ENCODE measurements at places on chromosomes 16 and 17.

- no peak for DNase-seq
These were observed 77.2 kb downstream of the TOX3 start for GRCh38 chr16:52469775-52470174.

- DNase-seq: no peak
These were observed 22.4 kb upstream of the CA4 start for GRCh38 chr17:60127068-60128064.

DNA sequence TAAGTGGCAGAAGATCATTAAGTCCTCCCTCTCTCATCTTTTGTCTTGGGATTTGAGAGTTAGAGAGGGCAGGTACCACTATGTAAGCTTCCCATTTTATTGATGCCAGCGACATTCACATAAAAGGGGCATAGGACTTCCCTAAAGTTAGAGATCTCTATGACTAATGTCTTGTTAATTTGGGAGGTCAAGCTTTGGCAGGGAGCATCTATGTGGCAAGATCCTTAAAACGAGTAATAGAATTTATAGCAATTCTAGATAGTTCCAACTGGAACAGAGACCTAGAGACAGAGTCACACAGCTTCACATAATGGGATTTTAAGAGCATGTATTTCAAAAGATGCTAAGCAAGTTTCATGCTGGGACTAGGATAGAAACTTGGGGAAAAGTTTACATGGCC lies 308.0 kb downstream of the MAP2K6 start:
- DNase-seq: no peak

- DNase-seq: no peak
These were observed 14.6 kb downstream of the FANCA start for GRCh38 chr16:89801800-89802199.

DNA sequence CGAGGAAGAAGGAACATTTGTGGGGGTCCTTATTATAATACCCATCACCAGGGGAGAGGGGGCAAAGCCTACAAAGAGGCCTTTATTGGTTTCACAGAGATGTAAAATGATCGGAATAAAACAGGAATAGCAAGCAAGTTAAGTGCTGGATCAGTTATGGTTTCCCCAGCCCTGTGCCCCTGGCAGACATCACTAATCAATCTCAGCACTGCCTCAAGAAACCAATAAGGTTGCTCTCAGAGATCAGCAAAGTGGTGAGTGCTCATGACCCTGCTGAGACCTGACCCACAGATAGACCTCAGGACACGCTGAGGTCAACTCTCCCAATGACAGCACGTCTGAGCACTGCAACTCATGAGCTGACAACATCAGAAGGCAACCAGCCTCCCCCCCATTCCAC lies 66.3 kb downstream of the ZNF423 start:
- DNase-seq: no peak

DNA sequence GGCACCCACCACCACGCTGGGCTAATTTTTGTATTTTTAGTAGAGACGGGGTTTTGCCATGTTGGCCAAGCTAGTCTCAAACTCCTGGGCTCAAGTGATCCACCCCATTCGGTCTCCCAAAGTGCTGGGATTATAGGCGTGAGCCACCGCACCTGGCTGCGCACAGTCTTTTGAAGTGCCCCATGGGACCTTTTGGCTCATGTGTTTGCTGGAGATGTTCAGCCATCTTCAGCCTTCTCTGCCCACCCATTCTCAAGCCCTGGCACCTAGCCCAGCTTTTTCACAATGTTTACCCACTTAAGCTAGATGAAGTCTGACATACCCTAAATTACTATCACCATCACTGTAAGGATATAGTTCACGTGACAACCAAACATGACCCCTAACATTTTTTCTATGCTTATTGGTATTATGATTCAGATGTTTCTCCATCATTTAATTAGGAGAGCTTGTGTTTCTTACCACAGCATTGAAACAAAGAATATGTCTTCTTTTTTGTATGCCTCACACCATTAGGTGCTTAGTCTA lies 32.3 kb downstream of the PECAM1 start:
- DNase-seq: no peak

DNA sequence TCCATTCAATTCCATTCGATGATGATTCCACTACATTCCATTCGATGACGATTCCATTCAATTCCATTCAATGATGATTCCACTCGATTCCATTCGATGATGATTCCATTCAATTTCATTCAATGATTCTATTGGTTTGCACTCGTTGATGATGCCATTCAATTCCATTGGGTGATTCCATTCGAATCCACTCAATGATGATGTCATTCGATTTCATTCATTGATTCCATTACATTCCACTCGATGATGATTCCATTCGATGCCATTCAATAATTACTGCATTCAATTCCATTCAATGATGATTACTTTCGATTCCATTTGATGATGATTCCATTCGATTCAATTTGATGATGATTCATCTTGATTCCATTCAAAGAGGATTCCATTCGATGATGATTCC lies 1299.4 kb downstream of the TP53TG3F start:
- no peak for DNase-seq

DNA sequence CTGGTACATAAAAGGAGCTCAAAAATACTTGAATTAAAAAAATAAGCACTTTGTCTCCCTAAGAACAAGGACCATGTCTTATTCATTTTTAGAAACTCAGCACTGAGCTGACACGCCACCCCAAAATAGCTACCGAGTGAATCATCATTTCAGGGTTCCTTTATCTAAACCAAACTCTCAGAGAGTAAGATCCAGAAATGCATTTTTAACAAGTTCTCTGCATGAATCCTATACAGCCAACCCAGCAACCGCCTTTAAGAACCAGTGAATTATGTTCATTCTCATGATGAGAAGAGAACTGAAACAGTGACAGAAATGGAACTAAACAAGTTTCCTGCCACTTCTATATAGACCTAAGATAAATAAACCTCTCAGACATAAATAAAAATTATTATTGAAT lies 8.7 kb downstream of the C16orf87 start:
- no peak for DNase-seq

DNA sequence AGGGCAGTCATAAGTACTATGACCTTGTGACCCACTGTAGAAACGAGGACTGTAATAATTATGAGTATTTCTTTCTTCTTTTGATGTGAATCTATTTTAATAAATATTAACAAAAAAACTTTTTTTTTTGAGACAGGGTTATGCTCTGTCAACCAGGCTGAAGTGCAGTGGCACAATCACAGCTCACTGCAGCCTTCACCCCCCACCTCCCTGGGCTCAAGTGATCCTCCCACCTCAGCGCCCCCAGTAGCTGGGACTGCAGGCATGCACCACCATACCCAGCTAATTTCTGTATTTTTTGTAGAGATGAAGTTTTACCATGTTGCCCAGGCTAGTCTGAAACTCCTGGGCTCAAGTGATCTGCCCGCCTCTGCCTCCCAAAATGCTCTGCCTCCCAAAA lies 32.6 kb downstream of the SCPEP1 start:
- DNase-seq: no peak

- peak; percentile 11 for DNase-seq
These were observed 22.1 kb downstream of the CRISPLD2 start for GRCh38 chr16:84841787-84842300.

- no peak for DNase-seq
These were observed 31.8 kb downstream of the CD300LF start for GRCh38 chr17:74680941-74681340.

DNA sequence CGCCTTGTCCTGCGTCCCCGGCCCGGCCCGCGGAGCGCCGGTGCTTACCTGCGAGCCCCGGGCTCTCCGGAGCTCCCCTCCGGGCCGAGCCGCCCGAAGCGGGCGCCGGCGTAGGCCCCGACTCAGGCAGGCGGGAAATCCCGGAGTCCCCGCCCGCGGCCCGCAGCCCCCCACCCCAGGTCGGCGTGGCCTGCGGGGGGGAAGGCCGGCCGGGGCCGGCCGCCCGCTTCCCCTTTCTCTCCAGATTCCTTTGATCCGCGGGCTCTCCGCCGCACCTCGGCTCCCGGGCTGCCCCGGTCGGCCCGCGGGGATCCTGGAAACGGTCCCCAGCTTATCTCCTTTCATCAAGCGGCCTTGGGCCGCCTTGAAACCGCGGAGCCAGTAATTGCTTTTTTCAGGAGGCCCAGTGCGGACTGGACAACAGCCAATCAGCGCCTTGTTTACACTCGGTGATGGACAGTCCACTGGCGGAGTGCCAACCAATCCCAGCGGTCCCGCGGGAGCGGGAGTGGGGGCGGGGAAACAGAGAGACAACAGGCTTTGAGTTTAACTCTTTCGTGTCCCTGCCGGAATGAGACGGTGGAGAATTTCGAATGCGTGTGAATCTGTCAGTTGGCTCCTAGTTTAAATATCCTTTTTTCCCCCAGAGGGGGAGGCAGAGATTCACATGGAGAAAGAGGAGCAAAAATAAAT lies 1.4 kb upstream of the BAHCC1 start:
- DNase-seq: peak; percentile 44

DNA sequence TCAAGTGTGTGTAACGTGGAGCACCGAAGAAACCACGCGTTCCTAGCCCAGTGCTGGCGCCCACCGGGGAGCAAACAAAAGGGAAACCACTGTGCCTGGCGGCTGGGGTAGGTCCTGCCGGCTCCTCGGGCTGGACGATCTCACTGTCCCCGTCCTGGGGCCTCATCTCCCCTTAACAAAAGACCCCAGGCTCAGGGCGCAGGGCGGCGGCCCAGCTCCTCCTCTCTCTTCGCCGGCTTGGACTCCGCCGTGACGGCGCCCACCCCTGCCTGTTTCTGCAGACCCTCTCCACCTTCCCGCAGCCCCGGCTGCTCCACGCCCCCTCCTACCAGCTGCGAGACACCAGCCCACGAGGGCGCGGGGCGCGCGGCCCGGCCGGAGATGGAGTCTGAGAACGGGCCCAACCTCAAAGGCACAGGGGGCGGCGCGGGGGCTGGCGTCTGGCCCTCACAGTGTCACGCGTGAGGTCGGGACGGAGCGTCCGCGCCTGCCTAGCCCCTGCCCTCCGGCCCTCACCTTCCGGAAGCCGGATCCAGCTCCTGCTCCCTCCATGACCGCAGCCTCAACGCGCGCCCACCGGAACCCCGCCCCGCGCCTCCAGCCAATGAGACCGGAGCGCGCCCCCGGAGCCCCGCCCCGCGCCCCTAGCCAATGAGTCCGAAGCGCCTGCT lies at the start of gene CENPX:
CENPX (minus strand) TSS at position 569 of the 671 bp plus-strand sequence; CDS start at position 552, 17 bp downstream.
- DNase-seq: no peak

DNA sequence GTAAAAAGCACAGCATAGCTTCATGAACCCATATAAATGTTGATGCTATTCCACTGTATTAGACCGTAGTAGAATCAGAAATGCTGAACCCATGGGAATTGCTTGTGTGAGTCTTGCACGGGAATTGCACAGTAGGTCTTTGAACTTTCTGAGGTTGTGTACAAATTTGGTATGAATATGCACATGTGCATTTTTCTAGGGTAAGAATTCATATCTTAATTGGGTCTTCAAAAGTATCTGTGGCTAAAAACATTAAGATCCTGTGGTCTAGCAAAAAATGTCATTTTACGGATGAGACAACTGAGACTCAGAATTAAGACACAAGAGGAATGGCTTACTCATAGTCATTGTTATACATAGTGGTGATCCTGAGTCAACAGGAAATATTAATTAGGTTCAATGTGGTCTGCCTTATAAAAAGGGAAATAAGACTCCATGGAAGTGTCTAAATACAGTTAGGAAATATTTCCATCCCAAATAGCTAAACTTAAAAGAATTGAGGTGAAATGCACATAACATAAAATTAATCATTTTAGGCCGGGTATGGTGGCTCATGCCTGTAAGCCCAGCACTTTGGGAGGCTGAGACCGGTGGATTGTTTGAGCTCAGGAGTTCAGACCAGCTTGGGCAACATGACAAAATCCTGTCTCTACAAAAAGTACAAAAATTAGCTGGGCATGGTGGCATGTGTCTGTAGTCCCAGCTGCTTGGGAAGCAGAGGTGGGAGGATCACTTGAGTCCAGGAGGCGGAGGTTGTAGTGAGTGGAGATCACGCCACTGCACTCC lies 22.8 kb downstream of the TAOK1 start:
- DNase-seq: no peak

GRCh38 chr17:1120596-1121441 lies 59.0 kb downstream of the ABR start:
- DNase-seq: no peak

- DNase-seq: no peak
These were observed 580.8 kb upstream of the EEF2KMT start for GRCh38 chr16:5678371-5678770.

DNA sequence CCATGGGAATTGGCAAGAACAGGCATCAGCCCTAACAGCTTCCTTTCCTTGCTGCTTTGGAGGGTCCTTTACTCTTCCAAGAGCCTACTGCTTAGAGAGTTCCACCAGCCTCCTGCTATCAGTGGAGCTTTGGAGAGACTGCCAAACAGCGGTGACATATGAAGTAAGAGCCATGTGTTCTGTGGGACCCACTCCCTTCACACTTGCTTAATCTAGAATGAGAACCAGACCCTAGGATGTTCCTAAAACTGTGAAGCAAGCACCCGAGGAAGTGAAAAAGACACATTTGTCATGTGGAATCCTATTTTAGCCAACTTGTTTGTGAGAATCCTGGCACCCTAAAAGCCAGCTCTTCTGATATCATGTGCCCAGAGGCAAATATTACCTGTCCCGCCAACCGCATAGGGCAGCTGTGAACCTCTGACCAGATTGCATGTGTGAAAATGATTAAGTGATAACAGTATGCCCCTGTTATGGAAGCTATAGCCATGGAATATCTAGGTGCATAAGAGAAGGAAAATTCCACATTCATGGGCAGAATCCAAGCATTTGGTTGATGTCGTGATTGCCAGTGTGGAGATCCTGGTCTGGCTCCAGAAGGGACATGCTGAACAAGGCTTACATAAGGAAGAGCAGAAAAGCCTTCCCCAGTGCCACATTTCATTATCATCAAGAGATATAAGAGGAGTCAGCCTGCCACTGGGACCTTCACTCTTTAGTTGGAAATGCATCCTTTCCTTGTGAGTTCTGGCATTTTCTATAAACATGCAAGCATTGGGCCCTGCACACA lies 18.7 kb downstream of the RCVRN start:
- no peak for DNase-seq

GRCh38 chr16:71327720-71328119 lies 30.8 kb upstream of the CALB2 start:
- no peak for DNase-seq

DNA sequence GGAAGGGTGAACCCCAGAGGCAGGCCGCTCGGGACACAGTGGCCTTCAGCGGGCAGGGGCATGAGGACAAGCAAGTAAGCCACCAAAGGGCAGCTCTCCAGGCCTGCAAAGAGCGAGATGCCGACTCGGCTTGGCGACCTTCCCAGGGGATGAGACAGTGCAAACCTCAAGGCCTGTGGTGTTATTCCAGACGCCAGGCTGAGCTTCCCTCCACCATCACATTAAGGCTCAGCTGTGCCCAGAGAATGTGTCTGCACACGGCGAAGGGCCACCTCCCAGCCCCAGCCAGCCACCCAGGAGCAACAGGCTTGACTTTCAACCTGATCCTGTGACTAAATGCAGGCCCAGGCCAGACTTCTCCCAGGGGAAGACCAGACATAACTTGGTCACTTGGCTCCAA lies 251.4 kb downstream of the SOX9 start:
- no peak for DNase-seq

GRCh38 chr16:84821179-84821578 lies 1.4 kb downstream of the CRISPLD2 start:
- no peak for DNase-seq

DNA sequence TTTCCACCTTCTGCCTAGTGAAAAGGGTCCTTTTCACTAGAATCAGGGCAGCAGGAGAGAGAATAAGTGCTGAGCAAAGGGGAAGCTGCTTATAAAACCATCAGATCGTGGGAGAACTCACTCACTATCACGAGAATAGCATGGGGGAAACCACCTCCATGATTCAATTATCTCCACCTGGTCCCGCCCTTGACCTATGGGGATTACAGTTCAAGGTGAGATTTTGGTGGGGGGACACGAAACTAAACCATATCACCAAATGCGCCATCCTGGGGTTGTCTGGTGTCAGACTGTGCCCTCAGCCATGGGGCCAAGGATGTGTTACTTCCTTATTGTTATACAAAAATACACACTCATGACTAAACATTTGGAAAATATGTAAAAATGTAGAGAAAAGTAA lies 10.4 kb upstream of the KATNB1 start:
- no peak for DNase-seq
